ENCODE measurements at places on chromosomes 7 and 10.

- no peak for DNase-seq
Measured at GRCh38 chr10:34360984-34361383, 454.1 kb downstream of the PARD3 start.

- DNase-seq: no peak
Measured at GRCh38 chr7:28759475-28759971, 198.6 kb downstream of the TRIL start.

- no peak for DNase-seq
Measured at GRCh38 chr10:119776536-119776935, 50.7 kb downstream of the INPP5F start.

GRCh38 chr10:31749981-31750840 lies 178.4 kb downstream of the ARHGAP12 start:
- DNase-seq: no peak

All from suppressor macrophage treated with lipopolysaccharide for 4 hours (primary cell).